ENCODE measurements at places on chromosomes 12 and 14.

GRCh38 chr14:93269341-93270068 is 62.4 kb downstream of the UBR7 start:
- peak; percentile 68 for DNase-seq

DNA sequence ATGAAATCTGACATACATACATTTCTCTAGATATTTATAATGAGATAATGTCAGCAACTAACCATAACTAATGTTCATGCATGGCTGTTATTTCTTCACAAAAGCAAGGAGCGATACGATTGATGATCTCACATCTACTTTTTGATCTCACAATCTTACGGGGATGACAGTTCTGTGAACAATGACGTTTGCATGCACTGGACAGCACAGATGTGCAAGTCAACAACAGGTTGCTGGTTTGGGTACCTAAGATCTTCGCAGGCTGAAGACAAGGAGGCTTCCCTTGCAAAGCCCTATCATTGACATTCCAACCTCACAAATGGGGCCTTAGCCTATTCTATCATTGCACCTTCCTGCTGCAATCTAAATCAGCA is 53.6 kb downstream of the C12orf42 start:
- DNase-seq: no peak

DNA sequence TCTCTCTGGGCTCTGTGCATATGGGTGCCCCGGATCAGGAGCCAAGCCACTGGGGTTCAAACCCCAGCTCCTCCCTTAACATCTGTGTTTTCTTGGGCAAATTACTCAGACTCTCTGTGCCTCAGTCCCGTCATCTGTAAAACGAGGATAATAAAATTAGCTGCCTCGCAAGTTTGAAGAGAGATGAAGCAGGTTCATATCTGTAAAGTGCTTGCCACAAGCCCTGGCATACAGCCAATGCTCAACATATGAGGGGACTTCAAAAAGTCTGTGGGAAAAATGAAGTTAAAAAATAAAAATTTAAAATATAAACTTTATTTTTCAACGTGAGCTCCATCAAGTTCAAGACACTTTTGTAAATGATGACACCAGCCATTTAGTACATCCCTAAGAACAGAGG is 276.7 kb downstream of the FOXN3 start:
- DNase-seq: no peak

DNA sequence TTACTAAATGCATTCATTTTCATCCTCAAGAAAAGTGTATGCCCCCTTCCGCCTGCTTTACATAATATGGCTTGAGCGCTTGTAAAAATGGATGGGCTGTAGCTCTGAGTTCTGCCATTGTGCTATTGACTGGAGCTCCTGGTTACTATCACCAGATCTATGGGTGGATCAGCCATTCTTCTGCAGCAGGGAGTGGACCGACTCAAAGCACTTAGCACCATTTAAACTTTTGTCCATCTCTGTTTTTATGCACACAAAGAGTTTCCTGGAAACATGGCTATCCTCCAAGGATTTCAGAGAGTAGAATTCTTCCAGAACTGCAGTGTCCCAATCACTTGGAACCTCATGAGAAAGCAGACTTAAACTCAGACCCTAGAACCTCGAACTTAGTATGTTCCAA is 4.5 kb upstream of the NUMB start:
- DNase-seq: no peak

GRCh38 chr12:120914794-120915193 is 10.6 kb upstream of the SPPL3 start:
- DNase-seq: no peak

DNA sequence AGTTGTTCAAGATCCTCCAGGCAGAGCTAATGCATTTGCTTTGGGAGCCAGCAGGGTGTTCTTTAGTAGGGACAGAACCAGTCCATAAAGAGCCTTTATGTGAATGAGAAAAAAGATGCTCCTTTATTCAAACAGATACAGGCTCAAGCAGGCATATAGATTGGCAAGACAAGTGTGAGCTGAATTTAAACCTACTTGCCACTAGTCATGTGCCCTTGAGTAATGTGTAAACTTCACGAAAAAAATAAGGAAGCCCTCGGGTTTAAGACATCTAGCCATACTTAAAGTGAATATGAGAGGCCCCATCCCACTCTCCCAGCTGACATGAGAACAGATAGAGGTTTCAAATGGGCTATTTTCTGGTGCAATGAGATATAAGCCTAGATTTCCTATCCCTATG is 43.1 kb upstream of the STRAP start:
- no peak for DNase-seq

DNA sequence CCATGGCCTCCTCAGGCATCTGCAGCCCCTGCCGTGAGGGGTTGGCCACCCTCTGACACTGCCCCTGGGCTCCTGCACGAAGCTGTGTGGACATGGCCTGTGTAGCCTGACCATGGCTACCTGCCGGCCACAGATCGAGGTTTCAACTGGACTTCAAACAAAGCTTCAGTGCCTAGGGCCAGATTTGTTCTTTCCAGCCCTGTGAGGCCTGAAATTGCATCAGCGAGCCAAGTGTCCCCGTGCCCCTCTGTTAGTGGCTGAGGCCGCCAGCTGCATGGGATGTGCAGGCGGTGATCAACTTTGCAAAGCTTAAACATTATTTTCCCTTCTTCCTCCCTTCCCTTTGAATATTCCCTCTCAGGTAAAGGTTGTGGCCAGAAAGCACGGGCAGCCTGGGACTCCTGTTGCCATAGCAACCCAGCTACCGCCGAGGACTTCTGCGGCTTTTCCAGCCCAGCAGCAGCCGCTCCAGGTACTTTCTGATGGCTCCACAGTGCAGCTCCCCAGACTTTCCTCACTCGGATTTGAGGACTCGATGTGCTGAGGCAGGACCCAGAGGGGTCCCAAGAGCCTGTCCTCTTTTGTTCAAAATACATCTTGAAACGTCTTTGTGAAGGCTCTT is 35.8 kb downstream of the DDX51 start:
- DNase-seq: no peak

All from fibroblast of skin of right biceps (primary cell).